ENCODE measurements at places on chromosomes 4 and X.

DNA sequence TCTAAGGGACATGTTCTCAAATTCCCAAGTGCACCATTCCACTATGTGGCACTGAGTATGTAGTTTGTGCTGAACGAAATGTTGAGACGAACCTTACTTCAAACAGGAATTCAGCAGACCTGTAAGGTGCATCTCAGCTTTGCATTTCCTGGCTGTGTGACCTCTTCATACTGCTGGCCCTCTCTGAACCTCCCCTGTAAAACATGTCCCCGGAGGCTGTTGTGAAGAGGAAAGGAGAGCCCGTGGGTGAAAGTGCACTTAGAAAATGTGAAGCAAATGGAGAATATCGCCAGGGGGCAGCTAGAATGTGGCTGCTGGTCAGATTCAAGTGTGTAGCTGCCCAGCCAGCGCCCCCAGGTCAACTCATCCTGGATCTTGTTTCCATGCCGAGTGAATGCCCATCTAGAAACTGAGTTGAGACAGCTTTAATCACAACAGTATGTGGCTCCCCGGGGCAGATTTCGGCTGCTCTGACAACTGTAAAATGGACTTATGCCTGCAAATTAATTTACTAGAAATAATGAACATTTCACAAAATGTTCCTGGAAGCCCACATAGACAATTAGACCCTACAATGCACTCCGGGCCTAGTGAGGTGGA, 263.3 kb downstream of the EVC2 start:
- no peak for DNase-seq

DNA sequence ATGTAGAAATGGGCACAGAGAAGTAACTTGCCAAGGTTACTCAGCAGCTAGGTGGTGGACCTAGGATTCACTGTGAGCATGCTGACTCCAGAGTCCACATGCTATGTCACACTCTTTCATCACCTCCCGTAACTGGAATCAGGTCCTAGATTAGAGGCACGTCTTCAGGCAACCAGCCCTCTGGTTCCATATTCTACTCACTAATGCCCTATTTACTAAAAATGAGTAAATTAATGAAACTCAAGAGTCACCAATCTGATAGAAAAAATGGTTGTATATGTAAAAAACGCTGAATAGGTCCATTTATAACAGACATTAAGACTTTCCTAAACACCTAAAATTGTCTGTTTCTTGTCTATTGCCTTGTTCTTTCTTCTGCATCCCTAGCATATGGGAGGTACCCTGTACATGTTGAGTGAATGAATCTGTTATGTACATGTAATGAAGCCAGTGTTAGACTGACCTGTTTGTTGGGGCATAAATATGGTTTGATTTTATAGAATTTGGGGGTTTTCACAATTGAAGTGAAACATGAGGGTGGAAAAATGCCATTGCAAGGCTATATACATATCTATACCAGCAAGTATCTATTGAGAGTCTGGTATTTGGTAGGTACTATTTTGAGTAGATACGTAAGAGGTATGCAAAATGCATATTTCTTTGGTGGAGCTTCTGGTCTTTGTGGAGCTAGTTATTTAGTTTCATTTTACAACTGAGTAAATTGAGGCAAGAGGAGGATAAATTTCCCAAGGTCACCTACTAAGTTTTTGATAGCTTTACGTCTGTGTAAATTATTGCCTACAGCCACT, 7.5 kb upstream of the RUFY3 start:
- DNase-seq: no peak

GRCh38 chr4:37648084-37648817, 37.9 kb downstream of the RELL1 start:
- peak; percentile 92 for DNase-seq

- no peak for DNase-seq
Observed at GRCh38 chr4:120819805-120820437, 102.6 kb downstream of the PRDM5 start.

DNA sequence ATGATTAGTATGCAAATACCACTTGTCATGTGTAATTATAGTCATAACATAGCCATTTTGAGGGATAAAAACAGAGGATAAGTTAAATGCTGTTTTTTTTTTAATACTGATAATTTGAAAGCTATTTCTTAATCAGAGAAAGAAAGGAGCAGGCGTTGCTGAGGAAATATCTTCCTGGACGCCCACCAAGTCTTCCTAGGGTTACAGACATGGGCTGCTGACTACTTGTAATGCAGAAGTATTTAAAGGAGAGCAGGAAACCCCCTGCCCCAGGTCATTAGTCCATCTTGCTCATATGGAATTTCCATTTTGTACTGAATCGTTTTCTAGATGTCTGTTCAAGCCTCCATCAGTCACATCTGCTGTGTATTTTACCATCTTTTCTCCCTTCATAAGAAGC, 176.2 kb downstream of the ADGRL3 start:
- DNase-seq: no peak

DNA sequence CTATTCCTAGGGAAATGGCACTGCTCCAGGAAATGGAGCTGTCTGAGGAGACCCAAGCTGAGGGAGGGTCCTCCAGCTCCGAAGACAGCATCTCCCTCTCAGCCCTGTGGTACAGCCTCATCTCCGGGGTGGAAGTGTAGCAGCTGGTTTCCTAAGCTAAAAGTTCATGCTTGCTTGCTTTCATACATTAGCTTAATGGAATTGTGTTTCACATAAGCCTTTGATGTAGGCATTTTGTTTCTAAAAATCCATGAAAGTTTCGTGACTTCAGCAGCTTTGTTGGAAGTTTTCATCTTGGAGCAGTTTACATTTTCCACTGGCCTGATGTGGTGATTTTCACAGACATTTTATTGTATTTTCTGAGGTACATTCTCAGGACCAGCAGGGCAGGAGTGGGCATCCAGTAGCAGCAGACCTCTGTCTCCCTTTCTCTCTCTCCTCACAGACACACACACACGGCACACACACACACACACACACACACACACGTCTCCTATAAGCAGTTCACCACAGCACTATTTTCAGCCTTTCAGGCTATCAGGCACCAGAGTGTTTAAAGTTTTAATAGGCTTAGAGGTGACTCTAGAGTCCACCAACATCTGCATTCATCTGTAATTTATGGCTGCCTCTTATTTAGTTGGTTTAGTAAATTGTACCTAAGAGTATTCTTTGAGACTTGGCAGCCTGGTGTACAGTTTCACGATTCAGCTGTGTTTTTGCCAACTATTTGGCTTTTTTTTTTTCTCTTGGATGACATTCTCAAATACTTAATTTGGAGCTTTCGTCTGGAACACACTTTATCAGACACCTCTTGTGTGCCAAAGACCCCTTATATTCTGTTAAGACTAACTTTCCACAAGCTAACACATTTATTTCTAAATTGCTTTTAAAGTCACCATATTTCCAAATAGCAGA, 225.8 kb upstream of the SFRP2 start:
- no peak for DNase-seq

- DNase-seq: no peak
Observed at GRCh38 chrX:130769835-130770234, 133.2 kb downstream of the ENOX2 start.

GRCh38 chr4:121991968-121992367, 40.1 kb upstream of the TRPC3 start:
- no peak for DNase-seq

DNA sequence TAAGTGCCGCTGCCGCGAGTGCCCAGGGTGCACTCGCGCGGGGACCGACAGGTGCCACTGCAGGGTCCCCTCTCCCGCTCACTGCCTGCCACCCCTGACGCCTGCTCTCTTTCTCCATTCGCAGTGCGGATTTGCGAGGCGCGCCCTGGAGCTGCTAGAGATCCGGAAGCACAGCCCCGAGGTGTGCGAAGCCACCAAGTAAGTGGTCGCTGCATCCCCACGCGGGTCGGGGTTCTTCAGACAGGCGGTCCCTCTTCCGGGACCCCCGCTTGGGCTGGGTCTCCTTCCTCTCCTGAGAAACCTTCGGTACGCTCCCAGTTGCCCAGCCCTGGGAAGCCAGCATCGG, 547 bp downstream of the GUCY1A1 start:
- no peak for DNase-seq

GRCh38 chr4:26032630-26033317, 118.8 kb downstream of the SMIM20 start:
- DNase-seq: peak; percentile 62

GRCh38 chr4:2785613-2786012, 7.3 kb upstream of the SH3BP2 start:
- DNase-seq: no peak

GRCh38 chr4:102598762-102599374, 97.7 kb downstream of the NFKB1 start:
- DNase-seq: no peak

GRCh38 chr4:122827258-122827878, 737 bp downstream of the FGF2 start:
- no peak for DNase-seq

DNA sequence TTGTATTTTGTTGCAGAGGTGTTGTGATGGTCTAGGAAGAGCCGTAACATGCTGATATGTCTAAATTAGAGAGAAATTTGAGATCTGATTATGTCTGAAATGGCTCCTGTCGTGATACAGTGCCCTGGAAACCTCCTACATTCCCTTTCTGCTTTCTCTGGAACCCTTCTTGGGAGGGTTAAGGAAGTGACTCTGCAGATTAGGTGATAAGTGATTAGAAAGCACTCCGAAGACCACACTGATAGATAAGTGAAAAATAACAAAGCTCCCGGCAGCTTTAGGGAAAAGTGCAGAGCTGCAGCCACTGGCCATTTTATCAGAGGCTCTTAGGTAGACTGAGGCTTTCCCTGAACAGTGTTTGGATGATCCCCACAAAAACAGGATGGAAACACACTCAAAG, 110.6 kb downstream of the MGST2 start:
- no peak for DNase-seq

DNA sequence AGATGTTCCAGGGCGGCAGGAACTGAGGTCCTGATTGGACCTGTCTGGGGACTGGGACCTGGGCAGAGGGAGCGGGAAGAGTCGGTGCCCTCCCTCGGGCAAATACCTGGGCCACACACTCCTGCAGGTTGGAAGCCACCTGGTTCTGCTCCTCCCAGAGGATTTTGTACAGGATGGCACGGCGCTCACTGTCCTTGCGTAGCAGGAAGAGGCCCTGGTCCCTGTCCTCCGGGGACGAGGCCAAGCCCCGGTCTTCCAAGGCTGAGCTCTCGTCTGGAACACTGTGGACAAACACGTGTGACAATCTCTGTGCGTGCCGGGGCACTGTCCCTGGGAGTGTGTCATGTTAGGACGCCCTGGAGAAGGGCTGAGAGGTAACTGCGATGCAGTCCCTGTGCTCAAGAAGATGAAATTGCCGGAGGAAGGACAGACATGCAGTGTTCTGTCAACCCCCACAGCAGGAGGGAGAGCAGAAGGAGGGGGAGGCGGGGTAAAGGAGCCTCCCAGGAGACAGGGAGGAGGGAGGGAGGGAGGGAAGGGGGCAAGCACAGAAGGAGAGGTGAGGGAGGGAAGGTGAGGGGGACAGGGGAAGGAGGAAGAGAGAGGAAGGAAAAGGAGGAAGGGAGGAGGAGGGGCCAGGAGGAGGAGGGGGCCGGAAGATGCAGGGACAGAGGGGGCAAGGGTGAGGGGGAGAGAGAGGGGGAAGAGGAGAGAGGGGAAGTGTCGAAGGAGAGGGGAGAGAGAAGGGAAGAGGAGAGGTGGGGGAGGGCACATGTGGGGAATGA, 29.0 kb downstream of the PDHA1 start:
- DNase-seq: no peak

GRCh38 chr4:150822407-150822806, 192.7 kb downstream of the LRBA start:
- DNase-seq: no peak

GRCh38 chr4:83605744-83606172, 69.8 kb downstream of the GPAT3 start:
- DNase-seq: no peak

- DNase-seq: no peak
Observed at GRCh38 chrX:31232506-31232905, 160.7 kb upstream of the FTHL17 start.

DNA sequence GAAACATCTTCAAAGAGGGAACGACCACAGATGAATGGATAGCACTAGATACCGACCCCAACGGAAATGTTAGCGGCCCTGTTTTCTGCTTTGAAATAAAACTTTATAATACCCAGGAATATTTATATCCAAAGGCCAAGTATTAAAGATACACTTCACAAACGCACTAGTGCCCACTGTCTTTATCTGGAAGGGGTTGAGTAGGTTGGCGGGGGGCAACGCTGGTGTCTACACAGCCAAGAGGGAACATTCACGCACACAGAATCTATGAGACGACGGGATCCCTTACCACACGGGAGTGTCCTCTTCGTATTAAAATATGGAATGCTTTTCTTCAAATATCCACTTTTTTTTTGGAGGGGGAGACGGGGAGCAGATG, 3.3 kb downstream of the HAND2 start:
- DNase-seq: no peak

DNA sequence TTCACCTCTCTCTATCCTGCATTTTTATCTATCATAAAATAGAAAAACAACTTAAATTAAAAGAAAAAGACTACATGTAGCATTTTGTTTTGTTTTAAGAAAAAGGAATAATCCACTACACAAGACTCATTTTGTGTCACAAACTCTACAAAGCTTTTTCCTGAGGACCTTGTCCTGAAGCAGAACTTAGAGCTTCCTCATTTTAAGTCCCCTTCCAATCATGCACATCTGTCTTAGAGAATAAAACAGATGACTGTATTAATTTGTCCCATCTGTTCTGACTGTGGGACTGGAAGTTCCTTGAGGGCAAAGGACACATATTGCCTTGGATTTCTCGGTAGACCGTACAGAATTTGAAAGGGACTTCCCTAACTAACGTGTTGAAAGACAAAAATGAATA, 218.5 kb downstream of the COL25A1 start:
- DNase-seq: no peak

DNA sequence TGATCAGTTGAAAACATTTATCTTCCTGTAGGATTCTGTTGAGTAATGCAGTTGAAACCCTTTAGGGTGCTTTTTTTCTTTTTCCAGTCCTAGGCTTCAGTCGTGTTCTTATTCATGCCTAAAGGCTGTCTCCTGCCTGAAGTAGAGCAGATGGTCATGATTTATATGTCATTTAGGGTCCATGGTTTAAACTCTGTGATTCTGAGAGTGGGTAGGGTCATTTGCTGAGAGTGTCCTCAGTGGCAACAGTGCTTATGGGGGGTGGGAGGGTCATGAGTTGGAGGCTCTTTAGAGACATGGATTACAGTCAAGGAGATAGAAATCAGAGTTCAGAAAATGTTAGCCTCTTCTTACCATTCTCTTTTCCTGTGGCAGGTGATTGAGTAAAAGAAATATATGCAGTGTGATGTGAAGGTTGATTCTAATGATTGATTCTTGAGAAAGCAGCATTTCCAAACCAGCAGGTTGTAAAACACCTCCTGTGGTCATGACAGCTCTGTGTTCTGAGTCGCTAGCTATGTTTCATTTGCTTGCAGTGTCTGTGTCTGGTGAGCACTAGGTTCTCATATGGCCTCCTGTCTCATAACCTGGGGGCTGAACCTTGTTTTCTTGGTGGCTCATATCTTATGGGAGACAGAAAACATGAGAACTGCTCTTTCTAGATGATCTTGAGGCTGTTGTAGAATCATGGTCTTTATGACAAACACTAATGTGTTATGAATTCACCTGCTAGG, 60.4 kb downstream of the JADE1 start:
- no peak for DNase-seq

DNA sequence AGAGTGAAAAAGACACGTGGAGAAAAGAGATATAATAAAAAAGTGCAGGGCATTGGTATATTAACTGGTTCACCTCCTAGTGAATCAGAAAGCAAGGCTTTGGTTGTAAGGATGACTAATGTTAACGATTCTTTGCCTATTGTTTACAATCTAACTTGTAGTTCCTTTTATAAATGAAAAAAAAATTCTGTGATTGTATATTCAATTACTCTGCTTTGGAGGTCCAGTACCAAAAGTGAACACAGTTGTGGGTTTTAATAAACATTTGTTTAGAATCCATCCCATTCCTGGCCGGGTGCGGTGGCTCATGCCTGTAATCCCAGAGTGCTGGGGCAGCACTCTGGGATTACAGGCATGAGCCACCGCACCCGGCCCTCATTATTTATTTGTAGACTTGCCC, 36.9 kb upstream of the PRSS12 start:
- peak; percentile 17 for DNase-seq

Measured in HFFc6 (cell line).